Activated CD4-positive, alpha-beta T cell treated with anti-CD3 and anti-CD28 coated beads, Interleukin-2, Interleukin-6, amounts not matched to agents 100 ng/mL and 50 ng/mL, durations not matched to agents 16 hours and 8 hours (primary cell): ENCODE measurements at places on chromosomes 13 and 19.
A peak's percentile ranks its signal among the peaks of the same experiment; 100 is the strongest.

- no peak for DNase-seq
Observed at GRCh38 chr13:20270163-20270865, 38.2 kb upstream of the GJB6 start.

- DNase-seq, result no peak
Observed at GRCh38 chr19:28218728-28219127, 994.2 kb downstream of the UQCRFS1 start.

GRCh38 chr13:37340901-37341670 is 235.6 kb upstream of the CSNK1A1L start:
- DNase-seq, result no peak

DNA sequence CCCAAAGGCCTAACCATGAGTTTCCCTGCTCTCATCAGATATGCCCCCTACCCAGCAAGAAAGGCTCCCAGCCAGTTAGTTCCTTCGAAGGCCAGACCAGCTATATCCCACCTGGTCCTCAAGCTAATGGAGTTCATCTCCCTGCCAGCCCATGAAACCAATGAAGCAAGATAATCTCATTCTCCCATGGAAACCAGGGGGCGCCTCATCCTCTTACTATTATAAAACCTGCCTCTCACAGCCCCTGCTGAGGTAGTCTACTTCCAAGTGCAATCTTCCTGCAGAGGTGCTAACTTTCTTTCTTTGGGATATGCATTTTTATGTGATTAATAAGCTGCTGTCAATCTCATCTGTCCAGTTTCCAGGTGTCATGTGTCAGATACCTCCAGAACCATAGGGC is 34.0 kb upstream of the ZNF573 start:
- DNase-seq, result no peak

- no peak for DNase-seq
Observed at GRCh38 chr13:26664876-26665275, 95.7 kb downstream of the GPR12 start.

- DNase-seq, result no peak
Observed at GRCh38 chr19:40216013-40216776, 2.0 kb downstream of the TTC9B start.

DNA sequence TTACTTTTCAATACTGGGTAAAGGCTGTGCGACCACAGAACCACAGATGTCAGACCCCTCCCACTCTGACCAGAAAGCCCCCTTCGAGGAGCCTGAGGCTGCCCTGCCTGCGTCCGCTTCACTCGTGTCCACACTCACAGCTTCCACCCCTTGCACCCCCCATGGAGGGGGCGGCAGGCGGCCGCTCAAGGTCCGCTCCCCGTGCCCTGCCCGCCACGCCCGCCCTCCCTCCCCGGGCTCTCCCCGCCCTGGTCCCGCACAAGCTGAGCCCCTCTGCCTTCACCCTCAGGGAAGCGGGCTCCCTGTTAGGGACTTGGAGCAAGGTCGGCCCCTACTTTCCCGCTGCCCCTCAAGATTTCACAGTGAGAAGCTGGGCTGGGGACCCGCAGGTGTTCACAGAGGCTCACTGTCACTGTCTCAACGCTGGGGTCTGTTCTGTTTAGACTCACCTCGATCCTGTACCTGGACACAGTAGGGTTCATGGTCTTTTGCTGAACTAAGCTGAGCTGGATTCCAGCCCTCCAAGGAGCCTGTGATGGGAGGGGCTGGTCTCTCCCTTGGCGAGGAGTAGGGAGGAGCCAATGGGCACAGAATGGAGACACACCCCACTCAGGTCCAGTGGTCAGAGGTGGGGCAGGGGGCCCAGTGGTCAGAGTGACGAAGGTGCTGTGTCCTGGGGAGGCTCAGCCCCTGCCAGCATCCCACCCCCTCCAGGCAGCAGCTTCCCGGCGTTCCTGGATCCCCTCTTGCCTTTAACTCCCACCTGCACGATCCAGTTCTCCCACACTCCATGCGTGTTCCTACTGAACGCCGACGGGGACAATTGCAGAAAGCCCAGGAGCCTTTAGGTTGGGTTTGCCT is 69.5 kb downstream of the SPACA7 start:
- DNase-seq, result no peak

- DNase-seq, result peak; percentile 84
Observed at GRCh38 chr13:24097064-24097463, 63.5 kb upstream of the SPATA13 start.

DNA sequence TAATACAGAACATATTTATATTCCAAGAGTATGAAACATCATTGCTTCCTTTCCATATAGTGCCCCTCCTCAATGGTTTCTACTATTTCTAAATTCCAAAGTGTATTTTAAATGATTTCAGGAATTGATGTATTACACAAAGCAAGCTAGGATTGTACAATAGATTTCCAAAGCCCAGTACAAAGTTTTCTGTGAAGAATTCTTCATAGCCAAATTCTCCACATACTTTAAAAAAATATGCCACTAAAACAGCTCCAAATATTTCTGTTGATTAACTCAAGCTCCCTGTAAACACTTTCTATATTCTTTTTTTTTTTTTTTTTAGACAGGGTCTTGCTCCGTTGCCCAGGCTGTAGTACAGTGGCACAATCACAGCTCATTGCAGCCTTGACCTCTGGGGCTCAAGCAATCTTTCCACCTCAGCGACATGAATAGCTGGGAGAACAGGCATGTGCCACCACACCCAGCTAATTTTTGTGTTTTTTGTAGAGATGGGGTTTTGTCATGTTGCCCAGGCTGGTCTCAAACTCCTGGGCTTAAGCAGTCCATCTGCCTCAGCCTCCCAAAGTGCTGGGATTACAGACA is 50.6 kb downstream of the ELF1 start:
- DNase-seq, result no peak

GRCh38 chr13:25687471-25688225 is 315.9 kb downstream of the ATP8A2 start:
- no peak for DNase-seq

DNA sequence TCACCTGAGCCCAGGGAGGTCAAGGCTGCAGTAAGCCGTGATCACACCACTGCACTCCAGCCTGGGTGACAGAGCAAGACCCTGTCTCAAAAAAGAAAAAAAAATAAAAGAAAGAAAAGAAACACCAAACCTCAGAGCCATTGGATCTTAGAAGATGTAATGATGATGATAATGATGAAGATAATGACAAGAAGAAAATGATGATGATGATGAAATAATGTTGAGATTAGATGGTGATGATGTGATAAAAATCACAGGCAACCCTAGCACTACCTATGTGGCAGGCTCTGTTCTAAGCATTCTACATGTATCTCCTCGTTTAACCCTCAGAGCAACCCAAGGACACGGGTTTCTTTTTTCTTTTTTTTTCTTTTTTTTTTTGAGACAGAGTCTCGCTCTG is 20.1 kb upstream of the HNRNPUL1 start:
- no peak for DNase-seq

DNA sequence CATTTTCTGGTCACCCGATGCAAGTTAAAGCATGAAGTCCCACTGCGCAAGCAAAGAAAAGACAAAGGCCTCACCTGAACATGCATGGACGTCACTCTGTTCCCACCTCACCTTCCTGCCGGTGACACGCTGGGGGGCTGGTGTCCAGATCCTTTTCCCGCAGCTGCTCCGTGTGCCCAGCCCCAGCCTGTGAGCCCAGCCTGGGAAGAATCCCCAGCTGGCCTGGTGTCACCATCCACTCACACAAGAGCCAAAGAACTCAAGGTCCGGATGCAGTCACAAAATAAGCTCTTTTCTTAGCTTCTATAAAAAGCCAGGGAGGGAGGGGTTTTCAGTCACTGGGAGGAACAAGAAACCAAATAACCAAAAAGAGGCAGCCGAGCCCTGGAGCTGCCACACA is 249.9 kb downstream of the COL4A1 start:
- DNase-seq, result no peak

GRCh38 chr13:113118261-113119021 is 4.2 kb upstream of the F10 start:
- DNase-seq, result no peak

- DNase-seq, result no peak
Observed at GRCh38 chr19:50693064-50693975, 26.3 kb downstream of the SHANK1 start.
